Motor neuron (in vitro differentiated cells): ENCODE measurements at places on chromosomes 4 and X.

DNA sequence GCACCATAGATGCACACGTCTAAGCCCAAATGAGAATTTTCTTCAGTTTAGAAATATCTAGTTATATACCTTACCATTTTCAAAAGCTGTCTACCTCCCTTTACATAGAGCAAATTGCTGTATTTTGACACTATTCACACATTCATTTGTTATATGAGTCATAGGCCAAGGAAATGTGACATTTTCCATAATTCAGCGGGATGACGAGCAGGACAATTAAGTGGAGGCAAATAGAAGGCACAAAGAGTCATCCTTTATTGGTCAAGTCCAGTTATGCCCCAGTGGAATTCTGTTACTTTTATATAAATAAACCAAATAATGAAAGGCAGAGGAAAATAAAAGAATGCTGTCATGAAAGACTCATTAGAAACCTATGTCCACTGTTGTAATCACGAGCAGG is 27.9 kb downstream of the FGF13 start:
- ATAC-seq, result peak; percentile 76

- ATAC-seq, result peak; percentile 40
Measured at GRCh38 chrX:70208479-70208878, 26.0 kb upstream of the AWAT1 start.

- no peak for ATAC-seq
Measured at GRCh38 chrX:96987228-96987627, 103.5 kb downstream of the RPA4 start.

DNA sequence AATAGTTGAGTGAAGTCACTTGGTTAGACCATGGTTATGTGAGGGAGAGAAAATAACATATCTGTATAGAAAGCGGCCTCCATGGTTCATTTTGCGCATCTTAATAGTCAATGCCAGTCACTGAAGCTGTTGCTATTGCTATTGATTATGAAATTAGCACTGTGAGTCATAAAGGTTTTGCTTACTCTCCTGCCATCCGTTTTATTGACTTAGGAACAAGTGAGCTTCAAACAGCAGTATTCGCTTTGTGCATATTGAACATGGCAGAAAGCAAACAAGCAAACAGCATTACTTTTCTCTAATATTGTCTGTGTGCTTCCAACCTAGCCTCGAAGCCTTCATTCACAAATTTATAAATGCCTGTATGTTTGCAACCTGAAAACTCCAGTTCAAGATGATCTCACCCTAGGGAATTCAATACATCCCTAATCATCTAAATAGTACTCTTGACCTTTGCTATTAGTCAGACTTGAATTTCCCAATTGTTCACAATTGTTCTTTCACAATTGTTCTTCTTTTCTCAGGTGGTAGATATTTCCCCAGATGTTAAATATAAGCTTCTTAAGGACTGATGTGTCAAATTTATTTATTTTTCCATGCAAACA is 55.9 kb upstream of the GABRA2 start:
- ATAC-seq, result peak; percentile 65

DNA sequence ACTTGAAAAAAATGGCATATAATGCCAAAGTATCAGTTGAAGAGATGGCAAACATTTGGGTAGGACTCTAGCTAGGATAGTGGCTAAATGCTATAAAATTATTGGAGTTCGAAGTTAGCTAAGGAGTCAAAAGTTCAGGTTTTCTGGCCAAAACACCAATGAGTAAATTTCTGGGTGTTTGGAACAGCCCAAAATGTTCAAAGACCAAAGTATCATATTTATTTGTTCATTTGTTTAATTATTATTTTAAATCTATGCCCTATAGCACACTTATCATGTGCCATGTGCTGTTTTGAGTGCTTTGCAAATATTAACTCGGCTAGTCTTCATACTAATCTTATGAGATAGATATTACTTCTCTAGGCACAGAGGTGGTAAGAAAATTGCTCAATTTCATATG is 285.5 kb downstream of the TEX13C start:
- no peak for ATAC-seq

- no peak for ATAC-seq
Measured at GRCh38 chr4:8317474-8317873, 47.9 kb downstream of the HTRA3 start.

- no peak for ATAC-seq
Measured at GRCh38 chrX:114798907-114799306, 215.0 kb downstream of the HTR2C start.

- no peak for ATAC-seq
Measured at GRCh38 chrX:131264665-131265064, 24.4 kb downstream of the IGSF1 start.

GRCh38 chr4:87559090-87559837 is 30.1 kb upstream of the SPARCL1 start:
- no peak for ATAC-seq

DNA sequence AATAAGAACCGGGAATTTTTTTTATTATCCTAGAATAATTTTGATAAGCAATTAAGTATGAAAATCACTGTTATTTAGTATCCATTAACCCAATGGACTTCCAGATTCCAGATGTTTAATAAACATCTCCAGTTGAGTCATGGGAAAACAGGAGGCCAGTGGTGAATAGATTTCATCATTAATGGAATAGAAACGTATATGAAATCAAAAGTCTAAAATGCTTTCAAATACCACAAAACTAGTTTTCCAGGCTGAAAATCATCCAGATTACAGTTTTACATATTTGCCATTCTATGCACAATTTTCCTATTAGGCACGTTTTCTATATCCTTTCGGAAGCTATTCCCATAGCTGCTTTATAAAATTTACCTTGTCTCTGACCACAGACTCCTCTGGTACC is 35.0 kb downstream of the IRF2 start:
- ATAC-seq, result no peak

DNA sequence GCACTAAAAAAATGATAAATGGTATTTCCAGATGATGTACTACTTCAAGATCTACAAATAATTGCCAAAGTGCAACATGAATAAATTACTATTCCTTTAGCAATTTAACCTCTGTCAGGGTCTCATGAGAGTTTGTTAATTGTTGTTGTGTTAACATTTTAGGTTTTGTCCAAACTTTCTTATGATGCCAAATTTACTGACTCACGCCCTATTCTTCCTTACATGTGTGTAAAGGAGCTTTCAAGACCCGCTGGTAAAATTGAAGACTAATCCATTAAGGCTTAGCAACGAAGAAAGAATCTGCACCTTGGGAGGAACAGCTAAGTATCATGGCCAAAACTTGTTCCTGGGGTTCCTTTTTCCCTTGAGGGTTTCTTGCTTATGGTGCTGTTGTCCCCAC is 252.7 kb upstream of the JADE1 start:
- ATAC-seq, result no peak

GRCh38 chr4:62627671-62628070 is 1427.5 kb downstream of the ADGRL3 start:
- no peak for ATAC-seq

DNA sequence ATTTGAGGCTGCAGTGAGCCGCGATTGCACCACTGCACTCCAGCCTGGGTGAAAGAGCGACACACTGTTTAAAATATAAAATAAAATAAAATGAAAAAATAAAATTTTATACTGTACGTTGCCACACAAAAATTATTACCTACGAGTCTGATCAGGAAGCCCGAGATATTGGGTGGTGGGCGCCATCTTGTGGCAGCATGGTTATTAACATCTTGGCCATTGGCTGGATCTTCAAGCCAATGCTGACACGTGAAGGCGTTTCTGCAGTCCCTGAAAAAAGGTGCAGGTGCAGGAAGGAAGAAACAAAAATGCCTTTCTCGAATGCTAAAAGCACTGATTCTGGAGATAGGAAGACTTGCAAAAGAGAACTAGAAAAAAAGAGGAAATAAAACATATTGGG is 4.9 kb upstream of the TLR8 start:
- ATAC-seq, result no peak

GRCh38 chr4:189362364-189362763 is 578.3 kb upstream of the FRG1 start:
- no peak for ATAC-seq

DNA sequence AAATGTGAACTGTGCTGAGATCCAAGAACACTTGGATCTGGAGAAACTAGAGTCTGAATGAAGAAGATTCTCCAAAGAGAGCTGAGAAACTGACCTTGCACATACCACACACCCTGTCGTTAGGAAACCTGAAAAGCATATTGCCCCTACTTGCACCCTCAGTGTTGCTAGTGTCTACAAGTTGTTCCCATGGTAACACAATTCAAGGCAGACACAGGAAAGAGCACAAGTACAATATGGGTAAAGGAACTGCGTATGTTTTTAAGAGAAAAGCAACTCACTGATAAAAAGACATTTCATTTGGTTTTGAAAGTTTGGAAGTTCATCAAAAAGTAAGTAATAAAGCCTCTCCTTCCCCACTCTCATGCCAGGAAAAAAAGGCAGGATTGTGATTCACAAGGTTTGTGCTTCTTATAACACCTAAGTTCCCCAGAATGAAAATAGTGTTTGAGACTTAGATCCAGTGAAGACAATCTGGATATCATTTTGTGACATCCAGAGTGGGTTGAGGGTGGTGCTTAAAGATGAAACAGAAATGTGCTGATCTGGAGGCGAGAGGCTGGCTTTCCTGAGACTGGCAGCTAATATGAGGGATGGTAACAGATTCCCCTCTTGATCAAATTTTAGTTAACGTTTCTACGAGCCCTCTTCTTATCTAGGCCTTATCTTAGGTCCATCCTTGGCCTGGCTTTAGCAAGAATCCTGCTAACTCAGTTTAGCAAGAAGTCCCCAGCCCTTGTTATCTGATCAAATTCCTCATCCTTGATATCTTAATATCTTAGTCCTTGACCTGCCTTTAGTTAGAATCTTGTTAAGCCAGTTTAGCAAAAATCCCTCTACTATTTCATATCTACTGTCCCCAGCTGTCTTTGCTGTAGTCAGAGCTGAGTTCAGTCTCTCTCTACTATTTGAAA is 42.3 kb downstream of the NIPAL1 start:
- ATAC-seq, result no peak

DNA sequence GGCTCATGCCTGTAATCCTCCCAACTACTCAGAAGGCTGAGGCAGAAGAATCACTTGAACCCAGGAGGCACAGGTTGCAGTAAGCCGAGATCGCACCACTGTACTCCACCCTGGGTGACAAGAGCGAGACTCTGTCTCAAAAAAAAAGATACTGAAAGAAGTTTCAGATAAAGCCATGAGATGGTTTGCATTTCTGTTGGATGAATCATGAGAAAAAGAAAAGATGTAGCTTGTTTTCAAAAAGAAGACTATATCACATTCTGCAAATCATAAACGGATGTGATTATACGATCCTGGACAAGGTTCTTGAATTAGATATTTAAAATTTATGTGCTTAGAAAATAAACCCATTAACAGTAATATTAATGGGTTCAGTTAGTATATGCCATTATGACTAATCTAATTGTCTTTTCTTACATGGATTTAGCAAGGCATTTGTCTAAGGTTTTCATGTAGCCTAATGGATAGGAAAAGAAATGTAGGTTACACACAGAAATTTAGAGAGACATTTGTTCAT is 345.9 kb downstream of the SLC7A11 start:
- no peak for ATAC-seq

DNA sequence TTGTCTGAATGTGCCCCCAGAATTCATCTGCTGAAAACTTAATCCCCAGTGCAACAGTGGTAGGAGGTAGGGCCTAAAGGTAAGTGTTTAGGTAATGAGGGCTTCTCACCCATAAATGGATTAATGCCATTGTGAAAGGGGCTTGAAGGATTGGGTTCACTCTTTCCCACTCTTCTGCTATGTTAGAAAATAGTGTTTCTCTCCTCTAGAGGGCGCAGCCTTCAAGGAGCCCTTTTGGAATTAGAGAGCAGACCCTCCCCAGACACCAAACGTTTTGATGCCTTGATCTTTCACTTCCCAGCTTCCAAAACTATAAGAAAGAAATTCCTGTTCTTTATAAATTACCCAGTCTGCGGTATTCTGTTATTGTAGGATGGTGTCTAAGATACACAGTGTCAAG is 706.4 kb downstream of the SMARCA1 start:
- ATAC-seq, result no peak

GRCh38 chr4:120693816-120694215 is 228.7 kb downstream of the PRDM5 start:
- no peak for ATAC-seq

- ATAC-seq, result no peak
Measured at GRCh38 chr4:88230461-88230891, 53.9 kb downstream of the PPM1K start.

GRCh38 chr4:182225257-182225852 is 17.8 kb upstream of the TENM3 start:
- no peak for ATAC-seq

DNA sequence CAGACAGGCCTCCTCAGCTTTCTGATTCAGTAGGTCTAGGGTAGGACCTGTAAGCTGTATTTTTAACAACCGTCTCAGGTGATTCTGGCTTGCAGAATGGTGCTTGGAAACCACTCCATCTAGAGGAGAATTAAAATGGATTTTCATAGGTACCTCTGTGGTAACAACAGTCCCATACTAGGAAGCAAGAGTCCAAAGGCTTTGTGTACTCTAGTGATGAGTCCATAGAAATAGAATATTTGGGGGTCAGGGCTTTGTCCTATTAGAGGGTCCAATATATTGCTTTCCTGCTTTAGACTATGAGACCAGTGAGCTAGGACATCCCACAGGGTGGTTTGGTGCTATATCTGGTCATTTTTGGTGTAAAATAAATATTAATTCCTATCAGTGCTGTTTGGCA is 242.0 kb downstream of the SCFD2 start:
- ATAC-seq, result no peak

GRCh38 chrX:154457491-154458115 is 478 bp upstream of the PLXNA3 start:
- ATAC-seq, result peak; percentile 50

DNA sequence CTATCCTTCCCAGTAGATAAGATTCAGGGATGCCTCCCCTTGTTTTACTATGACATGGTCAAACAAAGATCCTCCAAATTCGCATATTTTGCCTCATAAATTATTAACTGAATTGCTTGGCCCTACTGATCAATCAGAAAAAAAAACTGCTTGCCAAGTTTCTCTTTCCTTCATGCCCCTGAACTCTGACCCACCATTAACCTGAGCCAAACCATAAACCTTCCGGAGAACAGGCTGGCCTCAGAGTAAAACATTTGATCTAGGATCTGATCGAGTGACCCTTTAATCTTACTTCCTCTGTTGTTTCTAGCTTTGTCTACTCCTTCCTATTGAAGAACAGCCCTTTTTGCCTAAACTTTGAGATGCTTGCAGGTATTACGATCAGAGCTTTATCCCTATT is 209.7 kb upstream of the FAM47A start:
- no peak for ATAC-seq
